ENCODE measurements at places on chromosomes 12 and 14.

DNA sequence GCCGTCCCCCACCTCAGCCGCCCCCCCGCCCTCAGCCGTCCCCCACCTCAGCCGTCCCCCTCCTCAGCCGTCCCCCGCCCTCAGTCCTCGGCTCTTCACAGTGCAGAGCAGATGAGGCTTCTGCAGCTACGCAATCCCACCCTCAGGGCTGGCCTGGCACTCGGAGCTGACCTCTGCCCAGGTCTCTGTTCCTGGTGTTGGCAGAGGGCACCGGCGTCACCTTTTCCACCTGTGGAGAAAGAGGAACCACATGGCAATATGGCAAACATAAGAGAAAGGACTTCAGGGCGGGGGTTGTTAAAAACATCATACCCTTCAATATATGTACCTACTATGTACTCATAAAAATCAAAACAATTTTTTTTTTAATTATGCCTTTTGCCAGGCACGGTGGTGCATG is 45.8 kb downstream of the MLXIP start:
- no peak for DNase-seq

DNA sequence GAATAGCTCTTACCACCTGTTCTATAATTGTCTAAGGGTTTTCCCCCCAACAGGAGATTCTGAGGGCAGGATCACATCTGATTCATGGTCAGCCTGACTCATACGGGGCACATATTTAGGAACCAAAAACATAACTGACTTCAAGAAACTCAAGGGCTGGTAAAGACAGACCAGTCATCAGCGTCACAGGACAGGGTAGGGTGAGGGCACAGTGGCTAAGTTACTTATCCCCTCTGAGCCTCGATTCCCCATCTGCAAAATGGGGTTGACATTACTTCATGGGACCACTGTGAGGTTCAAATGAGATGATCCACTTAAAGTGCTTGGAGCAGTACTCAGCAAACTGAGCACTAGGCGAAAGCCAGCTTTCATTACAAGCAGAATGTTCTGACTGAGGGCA is 606 bp downstream of the CINP start:
- DNase-seq: no peak

DNA sequence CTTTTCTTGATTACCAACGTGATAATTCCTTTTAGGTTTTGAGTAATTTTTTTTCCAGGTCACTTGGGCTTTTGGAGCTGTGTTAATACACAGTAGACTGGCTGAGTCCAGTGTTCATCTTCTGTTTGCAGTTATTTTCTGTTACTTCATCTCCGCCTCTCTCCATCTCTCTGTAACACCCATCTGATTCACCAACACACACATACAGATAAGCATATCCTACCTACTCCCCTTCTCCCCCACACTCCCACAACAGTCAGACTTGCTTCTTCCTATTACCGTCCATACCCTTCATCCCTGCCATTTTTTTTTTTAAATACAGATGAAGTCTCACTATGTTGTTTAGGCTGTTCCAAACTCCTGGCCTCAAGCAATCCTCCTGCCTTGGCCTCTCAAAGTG is 72.7 kb upstream of the MANSC4 start:
- no peak for DNase-seq

GRCh38 chr14:66066981-66067776 is 419.0 kb upstream of the CCDC196 start:
- DNase-seq: no peak

DNA sequence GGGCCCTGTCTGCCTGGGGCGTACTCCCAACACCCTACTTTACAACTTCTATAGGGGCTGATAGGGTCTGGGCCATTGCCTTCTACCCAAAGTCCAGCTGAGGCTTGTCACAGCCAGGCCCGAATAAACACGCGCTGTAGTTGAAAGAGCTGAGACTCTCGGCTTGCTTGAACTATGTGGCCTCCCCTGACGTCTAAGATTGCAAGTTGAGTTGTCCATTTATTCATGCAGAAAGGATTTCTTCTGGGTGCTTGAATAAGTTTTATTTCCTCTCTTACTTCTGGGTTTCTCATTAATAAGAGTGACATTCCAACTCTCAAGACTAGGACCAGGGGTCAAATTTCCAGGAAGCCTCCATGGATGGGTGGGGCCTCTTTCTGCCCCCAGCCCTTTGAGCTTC is 74.4 kb upstream of the VRK1 start:
- no peak for DNase-seq

GRCh38 chr14:32382704-32383103 is 53.6 kb downstream of the AKAP6 start:
- DNase-seq: no peak

GRCh38 chr12:28993720-28994119 is 155.4 kb upstream of the FAR2 start:
- no peak for DNase-seq

GRCh38 chr14:51180577-51180976 is 59.5 kb upstream of the TMX1 start:
- DNase-seq: peak; percentile 20

- DNase-seq: no peak
These were observed 27.2 kb downstream of the GLT8D2 start for GRCh38 chr12:104022786-104023185.

DNA sequence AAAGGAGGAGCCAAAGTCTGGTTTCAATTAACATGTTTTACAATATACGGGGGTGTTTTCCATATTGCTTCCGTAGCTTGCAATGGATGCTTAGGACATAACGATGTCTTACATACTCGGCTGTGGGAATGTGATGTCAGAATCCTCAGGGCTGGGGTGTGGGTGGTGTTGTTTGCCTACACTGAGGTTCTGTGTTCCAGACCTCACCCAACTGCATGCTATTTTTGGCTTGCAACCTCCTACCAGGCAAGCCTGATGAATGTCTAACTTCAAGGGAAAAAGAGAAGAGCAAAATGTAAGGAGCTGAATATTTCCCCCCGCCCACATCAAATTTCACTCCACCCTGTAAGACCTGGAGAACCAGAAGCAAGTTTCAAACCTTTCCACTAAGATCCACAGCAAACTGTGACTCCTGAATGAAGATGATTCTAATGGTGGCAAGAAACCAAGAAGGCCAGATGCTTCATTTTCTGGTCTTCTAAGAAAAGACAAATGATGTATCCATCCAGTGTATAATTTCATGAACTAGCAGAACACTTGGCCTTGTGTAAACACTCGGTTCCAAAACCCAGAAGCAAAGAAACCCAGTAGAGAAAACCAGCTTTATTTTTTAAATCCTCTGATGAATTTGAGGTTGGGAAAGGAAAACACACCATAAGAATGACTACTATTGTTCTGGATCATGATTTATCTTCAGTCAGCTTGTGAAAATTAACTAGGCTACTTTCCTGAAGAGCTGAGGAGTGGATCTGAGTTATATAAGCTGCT is 227.9 kb downstream of the DACT1 start:
- DNase-seq: no peak

DNA sequence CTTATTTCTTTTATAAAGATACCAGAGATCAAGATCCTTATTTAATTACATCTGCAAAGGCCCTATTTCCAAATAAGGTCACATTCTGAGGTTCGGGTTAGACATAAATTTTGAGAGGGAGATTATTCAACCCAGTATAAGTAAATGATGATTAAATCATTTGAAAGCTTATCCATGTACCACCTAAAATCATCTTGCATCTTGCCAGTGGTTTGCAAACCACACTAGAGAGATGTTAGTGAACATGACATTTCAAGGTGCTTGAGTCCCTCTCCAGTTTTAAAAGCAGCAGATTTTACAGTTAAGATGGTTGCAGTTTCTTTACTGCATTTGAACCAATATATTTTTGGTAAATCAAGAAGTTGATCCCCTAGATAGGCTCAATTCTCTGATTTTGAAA is 49.9 kb upstream of the TMPO start:
- no peak for DNase-seq

DNA sequence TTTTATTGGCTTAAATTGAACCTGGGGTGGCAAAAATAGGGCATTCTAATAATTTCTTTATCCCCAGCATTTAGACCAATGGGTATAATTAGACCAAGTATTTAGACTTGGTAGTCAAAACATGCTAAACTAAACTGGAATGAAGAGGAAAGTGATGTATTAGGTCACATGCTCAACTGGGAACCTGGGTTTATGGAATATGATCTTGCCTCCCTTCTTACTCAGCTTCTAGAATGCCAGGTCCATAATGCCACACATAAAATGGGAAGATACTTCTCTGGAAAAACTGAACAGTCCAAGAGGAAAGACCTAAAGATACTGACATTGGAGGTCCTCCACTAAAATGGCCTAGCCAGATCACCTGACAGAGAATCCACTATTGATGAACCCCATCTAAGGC is 6.2 kb upstream of the BIN2 start:
- DNase-seq: no peak

- no peak for DNase-seq
These were observed 24.0 kb downstream of the CCDC85C start for GRCh38 chr14:99579903-99580571.

GRCh38 chr12:57821474-57822214 is 3.1 kb upstream of the AVIL start:
- DNase-seq: no peak

DNA sequence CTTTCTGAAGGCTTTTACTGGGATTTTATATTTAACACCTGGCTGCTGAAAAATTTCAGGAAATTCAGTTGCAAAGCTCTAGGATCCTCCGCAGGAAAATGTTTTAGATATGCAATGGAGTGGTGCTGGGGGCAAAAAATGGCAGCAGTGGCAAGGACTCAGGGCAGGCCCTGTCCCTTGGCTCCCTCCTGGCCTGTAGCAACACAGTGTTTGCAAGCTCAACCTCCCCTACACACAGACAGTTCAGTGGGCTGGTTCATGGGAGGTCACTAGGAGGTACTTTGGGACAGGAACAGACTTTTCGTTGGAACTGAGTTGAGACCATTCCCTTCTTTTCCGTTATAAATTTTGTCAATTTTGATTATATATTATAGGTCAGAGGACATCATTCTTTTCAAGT is 270.4 kb downstream of the ADAMTS20 start:
- DNase-seq: no peak

DNA sequence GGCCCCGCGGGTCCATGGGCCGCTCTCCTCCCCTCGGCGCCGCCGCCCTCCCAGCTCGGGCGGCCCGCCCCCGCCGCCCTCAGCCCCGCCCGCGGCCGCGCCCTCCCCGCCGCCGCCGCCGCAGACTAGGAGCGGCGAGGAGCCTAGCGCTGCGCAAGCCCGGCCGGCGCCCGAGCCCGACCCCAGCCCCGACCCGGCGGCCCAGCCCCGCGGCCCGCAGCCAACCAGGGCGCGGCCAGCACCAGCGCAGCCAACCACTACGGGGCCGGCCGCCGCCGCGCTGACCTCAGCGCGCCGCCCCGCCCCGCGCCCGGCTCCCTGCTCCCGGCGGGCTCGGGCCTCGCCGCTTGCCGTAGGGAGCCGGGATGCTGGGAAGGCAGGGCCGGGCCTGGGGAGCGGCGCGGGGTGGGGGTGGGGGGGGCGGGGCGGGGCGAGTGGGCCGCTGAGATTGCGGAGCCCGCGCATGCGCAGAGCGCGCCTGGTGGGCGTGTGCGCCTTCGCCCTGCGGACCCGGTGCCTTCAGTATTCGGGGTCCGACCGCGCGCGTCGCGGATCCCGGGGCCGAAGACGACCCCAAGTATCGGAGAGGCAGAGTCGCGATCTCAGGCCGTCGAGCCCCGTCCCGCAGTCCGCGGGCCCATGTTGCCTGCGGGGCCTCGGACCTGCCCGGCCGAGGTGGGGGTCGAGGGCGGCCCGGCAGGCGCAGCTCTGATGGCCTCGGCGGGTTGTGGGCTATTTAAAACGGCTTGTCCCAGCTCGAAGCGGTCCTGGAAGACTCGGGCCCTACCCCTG is at the start of gene CDC42BPB:
Gene CDC42BPB (minus strand): TSS at position 178 of the 792 bp plus-strand sequence. CDS start 376 bp downstream, outside the sequence.
- DNase-seq: peak; percentile 82

- no peak for DNase-seq
These were observed 269.0 kb downstream of the NOVA1 start for GRCh38 chr14:26328791-26329190.

DNA sequence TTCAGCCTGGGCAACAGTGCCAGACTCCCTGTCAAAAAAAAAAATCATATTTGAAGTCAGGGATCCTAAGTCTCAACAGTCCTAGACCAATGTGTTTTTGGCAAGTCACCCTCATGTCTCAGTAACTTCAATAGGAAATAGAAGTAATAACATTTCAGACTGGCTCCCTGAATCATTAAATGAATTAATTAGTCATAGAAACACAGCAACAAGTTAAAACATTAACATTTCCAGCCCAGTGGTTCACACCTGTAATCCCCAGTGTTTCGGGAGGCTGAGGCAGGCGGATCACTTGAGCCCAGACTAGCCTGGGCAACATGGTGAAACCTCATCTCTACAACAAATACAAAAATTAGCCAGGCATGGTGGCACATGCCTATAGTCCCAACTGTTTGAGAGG is 125.2 kb downstream of the GTF2A1 start:
- no peak for DNase-seq

Data from activated B cell treated with CpG ODN at 0.5 μM for 24 hours (primary cell).